ENCODE measurements at places on chromosomes 5 and 9.

DNA sequence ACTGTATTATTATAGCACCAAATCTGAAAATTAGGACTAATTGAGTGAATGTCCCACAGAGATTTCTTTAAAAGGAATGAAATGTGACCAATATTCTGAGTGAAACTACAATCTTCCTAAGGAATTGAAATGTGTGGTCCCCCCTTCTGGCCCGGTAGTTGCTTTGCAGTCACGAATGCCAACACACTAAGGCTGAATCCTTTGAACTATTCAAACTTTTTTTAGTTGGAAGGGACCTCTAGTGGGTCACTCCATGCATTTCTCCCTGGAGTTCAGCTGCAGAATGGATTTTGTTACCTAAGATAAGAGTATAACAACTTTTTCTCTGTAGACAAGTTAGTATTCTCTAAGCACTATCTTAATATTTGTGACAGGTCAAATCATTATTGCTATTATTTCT is 2.8 kb downstream of the CDH6 start:
- DNase-seq: no peak

- no peak for DNase-seq
Measured at GRCh38 chr5:6253281-6253680, 125.1 kb downstream of the MED10 start.

DNA sequence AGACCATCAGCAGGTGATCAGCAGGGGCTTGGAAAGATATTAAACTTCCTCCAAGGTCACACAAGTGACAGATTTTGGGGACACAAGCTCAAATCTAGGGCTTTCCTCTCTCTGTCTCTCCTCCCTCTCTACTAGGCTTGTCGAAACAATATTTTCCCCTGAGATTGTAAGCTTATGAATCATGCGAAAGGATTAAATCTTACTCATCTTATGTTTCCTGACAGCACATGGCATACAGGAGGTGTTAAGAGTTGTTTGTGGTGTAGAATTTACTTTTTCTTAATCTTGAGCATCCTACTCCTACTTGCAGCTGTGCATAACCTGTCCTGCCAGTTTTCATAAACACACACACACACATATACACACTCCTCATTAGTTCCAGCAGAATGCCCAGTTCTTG is 186.3 kb downstream of the MARCHF11 start:
- no peak for DNase-seq

DNA sequence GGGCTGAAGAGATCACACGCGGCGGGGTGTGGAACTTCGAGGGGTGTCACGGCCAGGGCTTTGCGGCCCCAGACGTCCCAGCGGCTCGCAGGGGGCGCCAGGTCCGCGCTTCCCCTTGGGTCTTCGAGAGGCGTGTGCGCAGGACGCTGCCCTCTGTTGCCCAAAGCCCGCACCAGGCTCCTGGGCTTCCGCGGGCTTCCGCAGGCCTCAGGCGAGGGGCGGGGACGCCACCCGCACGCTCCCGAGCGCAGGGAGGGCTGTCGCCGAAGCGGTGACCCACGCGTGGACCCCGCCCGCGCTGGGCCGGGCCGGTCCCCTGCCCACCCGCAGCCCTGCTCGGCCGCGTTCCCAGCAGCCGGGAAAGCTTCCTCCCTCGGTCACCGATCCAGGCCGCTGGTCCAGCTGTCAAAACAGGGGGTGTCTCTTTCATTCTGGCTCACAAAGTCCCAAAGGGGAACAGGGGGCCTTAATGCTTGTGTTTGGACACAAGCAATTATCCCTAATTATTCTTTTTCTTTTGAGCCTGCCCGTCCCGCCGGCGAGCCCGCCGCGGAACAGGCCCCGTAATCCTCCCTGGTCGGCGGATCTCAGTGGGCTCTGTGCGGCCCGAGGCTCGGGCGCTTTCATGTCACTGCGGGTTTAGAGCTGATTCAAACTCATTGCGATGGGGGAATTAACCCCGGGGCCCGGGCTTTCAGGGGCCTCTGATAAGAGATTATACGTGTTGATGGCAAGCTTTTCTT is 60.6 kb downstream of the TMEM174 start:
- DNase-seq: no peak

- DNase-seq: no peak
Measured at GRCh38 chr5:76351176-76351575, 51.9 kb upstream of the IQGAP2 start.

DNA sequence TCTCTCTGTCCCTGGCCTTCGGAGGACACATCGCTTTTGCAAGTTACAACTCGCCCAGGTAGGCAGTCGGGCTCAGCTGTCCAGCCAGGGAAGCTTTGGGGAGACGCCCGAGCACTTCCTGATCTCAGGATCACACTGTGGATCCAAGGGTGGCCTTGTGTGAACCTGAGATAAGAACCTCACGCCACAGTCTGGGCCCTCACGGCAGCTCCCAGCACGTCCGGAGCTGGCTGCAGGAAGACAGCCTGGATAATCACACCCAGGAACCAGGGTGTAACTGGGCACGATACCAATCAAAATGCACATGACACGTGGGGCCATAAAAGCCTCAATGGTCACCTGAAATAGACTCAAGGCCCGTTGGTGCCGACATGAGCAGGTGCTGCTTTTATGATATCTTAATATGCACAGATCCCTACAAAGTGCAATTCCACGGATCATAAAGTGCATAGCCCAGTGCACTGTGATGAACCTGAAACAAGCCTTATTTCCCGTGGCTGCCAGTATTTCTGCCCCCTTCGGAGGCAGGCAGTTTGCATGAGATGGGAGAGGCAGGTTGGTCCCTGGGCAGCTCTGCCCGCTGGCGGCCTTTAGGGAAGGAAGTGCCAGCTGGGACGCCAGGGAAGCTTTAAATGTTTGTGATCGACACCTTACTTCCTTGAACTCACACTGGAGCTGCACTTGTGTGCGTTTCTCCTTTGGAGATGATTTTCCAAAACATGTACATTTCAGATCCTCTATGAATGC is 14.5 kb downstream of the SLC6A18 start:
- DNase-seq: no peak

GRCh38 chr9:12694013-12694412 is 828 bp downstream of the TYRP1 start:
- no peak for DNase-seq

- DNase-seq: no peak
Measured at GRCh38 chr5:164057121-164057520, 551.7 kb downstream of the MAT2B start.

GRCh38 chr5:115366223-115366622 is 69.8 kb upstream of the CCDC112 start:
- DNase-seq: no peak

- DNase-seq: no peak
Measured at GRCh38 chr9:21656776-21657674, 145.4 kb upstream of the MTAP start.

- no peak for DNase-seq
Measured at GRCh38 chr5:150492621-150493020, 15.3 kb upstream of the NDST1 start.

GRCh38 chr5:6454628-6455053 is 6.0 kb downstream of the UBE2QL1 start:
- no peak for DNase-seq

- DNase-seq: no peak
Measured at GRCh38 chr9:77673941-77674791, 26.0 kb upstream of the GNA14 start.

DNA sequence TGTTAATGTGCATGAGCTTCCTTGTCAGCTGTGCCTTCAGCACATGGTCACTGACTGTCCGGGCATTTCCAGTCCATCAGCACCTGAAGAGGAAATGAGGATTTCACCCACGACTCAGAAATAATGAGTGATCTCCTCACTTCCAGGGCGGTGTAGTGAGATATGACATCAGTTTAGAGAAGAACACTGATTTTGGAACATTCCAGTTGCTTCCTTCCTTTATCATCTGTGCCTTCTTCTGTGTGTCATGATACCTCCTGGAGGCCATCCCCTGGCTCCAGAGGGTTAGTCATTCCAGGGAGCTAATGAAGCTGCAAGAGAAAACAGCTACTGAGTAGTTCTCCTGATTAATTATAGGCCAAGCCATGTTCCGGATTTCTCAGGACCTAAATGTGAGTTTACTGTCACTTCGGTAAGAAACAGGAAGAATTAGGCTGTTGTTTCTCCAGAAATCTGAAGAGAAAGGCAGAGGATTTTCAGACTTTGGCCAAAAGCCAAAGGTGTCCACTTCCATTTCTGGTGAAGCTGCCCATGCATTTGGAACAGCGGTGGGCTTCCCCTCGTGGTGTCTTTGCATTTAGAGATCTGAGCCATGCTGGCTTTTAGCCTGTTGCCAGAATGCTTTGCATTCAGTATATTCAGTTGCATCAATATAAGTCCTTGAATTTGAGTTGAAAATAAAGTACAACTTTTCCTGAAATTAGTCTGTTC is 161.3 kb upstream of the OTULINL start:
- DNase-seq: no peak

DNA sequence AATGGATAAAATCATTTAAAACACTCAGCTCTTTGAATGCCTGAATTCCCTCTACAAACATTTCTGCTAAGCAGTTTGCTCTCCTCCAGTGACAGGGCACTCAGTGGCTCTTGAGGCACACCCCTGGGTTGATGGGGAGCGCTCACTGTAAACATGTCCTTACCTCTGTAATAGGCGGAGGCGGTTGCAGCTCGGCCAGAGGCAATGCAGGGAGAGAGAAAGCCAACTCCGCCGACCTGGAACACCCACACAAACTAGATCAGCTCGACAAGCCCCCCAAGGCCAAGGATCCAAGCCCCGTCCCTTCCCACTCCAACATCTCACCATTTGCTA is 329 bp downstream of the CDC23 start:
- no peak for DNase-seq

GRCh38 chr9:108991479-108991878 is 21.8 kb downstream of the CTNNAL1 start:
- no peak for DNase-seq

DNA sequence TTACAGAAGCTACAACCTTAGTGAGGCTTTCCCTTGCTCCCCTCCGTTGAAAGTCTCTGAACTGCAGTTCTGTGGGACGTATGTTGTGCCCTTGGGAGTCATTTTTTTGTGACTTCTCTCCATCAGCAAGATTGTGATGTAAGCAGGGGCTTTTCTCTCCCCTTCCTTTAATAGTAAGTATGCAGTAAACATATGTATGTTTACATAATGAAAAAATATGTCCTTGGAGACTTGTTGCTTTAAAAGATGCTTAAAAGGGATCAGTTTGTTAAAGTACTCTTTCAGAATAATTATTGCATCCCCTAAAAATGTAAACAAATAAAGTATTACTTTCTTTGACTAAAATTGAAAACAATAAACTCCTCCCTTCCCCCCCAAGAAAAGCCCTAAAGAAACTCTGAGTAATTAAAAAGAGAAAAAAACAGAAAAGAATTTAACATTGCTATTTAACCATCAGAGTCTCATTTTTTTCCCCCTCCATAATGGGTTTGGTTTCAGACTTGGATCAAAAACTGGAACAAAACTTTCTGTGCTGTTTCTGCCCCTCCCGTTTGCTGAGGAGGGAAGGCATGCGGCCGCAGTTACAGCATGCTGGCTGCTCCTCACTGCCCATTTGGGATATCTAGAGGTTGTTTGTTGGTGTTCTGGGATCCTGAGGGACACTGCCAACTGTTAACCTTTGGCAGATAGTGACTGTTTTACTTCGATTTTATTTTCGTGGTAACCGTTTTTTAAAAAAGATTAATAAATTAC is 40.2 kb downstream of the TRIO start:
- no peak for DNase-seq

DNA sequence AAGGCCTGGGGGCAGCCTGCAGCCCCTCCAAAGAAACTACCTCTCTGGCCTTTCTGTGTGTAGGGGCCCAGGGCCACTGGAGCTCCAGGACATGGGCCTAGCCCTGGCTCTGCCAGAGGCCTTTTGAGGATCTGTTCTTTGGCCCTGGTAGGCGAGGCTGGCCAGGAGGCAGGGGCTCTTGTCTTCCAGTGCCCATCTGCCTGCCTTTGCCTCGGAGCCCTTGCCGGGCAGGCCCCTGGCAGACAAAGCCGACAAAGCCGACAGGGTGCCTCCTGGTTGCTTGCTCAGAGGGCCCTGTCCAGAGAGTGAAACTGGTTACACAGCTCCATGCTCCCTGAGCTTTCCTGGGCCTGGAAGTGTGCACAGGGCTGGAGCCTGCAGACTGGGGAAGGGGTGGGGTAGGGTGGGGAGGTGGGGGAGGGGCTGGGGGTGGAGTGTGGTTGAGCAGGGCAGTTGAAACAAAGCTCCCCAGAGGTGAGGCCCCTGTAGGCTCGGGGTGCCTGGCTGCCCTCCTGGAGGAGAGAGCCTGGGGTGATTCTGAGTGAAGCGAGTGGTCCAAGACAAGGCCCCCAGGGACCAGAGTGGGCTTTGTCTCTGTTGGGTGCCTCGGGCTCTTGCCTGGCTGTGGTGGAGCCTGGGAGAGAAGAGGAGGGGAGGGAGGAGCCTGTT is 29.3 kb downstream of the PTPA start:
- DNase-seq: peak; percentile 68

GRCh38 chr5:28766565-28767158 is 1728.3 kb upstream of the CDH9 start:
- DNase-seq: peak; percentile 42

GRCh38 chr5:115940080-115940810 is 22.0 kb upstream of the LVRN start:
- DNase-seq: no peak

DNA sequence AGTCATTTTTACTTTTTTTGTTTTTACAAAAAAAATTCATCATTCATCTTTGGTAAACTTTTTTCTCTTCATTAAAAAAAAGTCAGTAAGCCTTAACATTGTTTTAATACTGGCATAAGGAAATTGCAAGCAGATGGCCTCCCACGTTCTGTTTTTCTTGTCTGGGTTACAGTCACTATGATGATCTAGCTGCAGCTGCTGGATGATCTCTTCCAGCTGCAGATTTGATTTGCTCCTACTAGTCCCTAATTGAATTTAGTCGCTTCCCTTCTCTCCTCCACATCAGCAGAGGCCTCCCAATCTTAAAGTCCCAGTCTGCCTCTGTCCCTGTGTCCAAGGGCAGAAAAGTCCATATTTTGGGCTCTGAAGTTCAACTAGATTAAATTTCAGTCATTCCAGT is 106.8 kb upstream of the PTGER4 start:
- no peak for DNase-seq
